Adrenal gland (tissue), 19 donors: ENCODE measurements at places on chromosomes 13 and 19. TPM values are rescaled to one million over a fixed set of nuclear protein-coding genes. Genes with fewer than 3 reads are reported as not detected.

DNA sequence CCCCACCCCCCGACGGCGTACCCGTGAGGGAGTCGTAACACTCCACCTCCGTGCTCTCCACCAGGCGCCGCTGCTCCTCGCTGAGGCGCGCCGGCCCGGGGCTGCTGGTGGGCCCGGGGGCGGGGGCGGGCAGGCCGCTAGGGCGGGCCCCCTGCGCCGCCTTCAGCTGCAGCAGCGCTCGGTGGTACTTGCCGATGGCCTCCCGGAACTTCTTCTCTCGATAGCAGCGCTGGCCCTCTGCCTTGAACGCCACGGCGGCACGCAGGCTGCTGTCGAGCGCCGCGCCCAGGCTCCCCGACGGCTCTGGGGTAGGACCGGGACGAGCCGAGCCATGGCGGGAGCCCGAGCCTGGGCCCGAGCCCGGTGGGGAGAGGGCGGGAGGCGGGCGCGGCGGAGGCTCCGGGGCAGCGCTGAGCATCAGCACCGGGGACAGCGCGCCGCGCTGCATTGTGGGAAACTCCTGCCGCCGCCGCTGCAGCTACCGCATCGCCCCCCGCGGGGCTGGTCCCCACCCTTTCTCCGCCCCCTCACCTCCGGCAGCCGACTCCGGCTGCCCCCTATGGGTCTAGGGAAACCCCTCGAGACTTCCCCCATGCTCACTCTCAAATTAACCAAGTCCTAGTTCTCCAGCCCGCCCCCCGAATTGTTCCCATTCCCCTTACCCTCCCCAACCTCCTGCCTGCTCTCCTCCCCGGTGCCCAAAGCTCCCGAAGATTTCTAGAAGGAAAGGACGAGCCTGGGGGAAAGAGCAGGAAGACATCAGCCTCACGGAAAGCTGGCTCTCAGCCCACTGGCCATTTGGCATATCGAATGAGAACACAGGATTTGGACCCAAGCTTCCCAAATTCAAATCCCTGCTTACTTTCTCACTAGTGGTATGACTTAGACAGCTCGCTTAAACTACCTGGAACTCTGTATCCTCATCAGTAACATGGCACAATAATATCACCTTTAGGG, at the start of gene TTC9B:
Gene TTC9B (minus strand): TSS at position 451 of the 957 bp plus-strand sequence. CDS start 3 bp downstream, at position 448.
- peaks cover 28% of the 10 kb centered on the region for H3K27me3 ChIP-seq
- H3K36me3 ChIP-seq: no peaks in the 10 kb centered on the region
- H3K4me3 ChIP-seq: no peak within 1 kb of the TSS
- DNase-seq: peak; percentile 46
- no peak within 1 kb of the TSS for H3K27ac ChIP-seq

- peaks cover 5% of the 10 kb centered on the region for H3K27me3 ChIP-seq
- no peak overlapping the region for H3K27ac ChIP-seq
- no peak for DNase-seq
- H3K4me3 ChIP-seq: no peak overlapping the region
- no peaks in the 10 kb centered on the region for H3K4me1 ChIP-seq
These were observed 46.1 kb upstream of the NFIC start for GRCh38 chr19:3320354-3320670.

DNA sequence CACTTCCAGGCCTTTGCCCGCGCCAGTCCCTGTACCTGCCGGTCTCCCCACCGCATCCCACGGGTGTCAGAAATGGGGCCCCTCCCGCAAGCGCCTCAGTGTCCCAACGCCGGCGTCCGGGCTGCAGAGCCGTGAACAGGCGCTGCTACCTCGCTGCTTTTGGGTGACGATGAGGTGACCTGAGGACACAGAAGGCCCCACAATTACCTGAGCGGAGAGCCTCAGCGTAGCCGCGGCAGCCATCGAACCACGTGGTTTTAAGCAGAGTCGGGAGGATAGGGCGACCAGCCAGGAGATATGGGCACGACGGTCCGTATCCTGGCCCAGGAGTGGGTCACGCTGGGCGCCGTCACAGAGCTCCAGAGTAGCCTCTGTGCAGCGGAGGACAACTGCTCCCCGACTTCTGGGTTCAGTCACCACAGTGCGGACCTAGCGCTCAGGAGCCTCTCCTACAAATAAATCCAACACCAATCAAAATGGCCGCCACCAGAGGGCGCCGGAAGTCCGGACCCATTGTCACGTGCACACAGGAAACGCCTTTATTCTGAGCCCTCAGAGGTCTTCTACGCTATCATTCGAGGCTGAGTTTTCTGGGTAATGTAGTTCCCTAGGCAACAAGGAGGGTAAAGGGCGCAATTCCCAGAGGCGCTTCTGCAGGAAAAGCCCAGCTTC, at the start of gene ZNF814:
Gene ZNF814 (minus strand): TSS at position 478 of the 672 bp plus-strand sequence. CDS start 235 bp downstream, at position 243.
- H3K27ac ChIP-seq: peak within 1 kb of the TSS; percentile 61
- DNase-seq: peak; percentile 76
- peak within 1 kb of the TSS; percentile 12 for H3K4me3 ChIP-seq
- no peaks in the 10 kb centered on the region for H3K27me3 ChIP-seq
- no peaks in the 10 kb centered on the region for H3K4me1 ChIP-seq

Gene CYP2S1
- polyA plus RNA-seq: 0.84 TPM

DNA sequence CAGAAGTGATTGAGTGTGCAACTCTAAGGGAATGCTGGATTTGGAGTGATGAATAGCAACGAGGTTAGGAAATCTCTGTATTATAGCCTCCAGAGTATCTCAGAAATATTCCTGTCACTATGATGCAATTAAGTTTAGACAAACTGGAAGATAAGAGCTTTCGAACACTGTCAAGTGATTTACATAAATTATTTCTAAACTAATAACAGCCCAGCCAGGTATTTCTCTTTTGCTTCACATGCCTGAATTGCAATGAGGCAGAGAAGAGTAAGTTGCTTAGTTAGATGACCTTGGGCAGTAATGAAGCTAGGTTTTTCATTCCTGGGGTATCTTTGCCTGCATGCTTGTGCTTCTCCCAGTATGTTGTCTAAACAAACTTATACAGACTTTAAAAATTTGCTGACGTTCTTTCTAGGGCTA, 134.5 kb downstream of the LMO7 start:
- no peak for DNase-seq
- H3K4me3 ChIP-seq: no peak overlapping the region
- H3K4me1 ChIP-seq: peaks cover 7% of the 10 kb centered on the region

Gene ZNF560
- polyA plus RNA-seq: not detected

GRCh38 chr19:51541458-51542357, 10.2 kb upstream of the SIGLEC6 start:
- DNase-seq: no peak
- H3K27me3 ChIP-seq: peaks cover 10% of the 10 kb centered on the region
- no peaks in the 10 kb centered on the region for H3K36me3 ChIP-seq
- H3K4me1 ChIP-seq: no peaks in the 10 kb centered on the region

GRCh38 chr19:13226983-13227382, 76.8 kb downstream of the IER2 start:
- H3K27me3 ChIP-seq: peaks cover 3% of the 10 kb centered on the region
- no peak for DNase-seq
- no peaks in the 10 kb centered on the region for H3K4me1 ChIP-seq
- H3K27ac ChIP-seq: no peak overlapping the region
- H3K36me3 ChIP-seq: no peaks in the 10 kb centered on the region

- no peaks in the 10 kb centered on the region for H3K36me3 ChIP-seq
- peaks cover 26% of the 10 kb centered on the region for H3K4me1 ChIP-seq
- H3K27ac ChIP-seq: no peak overlapping the region
- H3K4me3 ChIP-seq: no peak overlapping the region
- DNase-seq: no peak
These were observed 7.9 kb downstream of the PTBP1 start for GRCh38 chr19:805166-805551.

DNA sequence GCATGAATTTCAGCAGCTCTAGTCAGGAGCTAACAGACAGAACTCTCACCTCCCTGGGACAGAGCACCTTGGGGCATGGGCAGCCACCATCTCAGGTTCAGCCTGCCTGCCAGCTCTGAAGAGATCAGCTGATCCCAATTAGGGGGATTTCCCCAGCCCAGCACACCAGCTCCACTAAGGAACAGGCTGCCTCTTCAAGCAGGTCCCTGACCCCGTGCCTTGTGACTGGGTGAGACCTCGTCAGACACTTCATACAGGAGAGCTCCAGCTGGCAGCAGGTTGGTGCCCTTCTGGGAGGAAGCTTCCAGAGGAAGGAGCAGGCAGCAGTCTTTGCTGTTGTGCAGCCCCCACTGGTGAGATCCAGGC, 84.5 kb upstream of the UFM1 start:
- no peak overlapping the region for H3K27ac ChIP-seq
- no peaks in the 10 kb centered on the region for H3K36me3 ChIP-seq
- no peaks in the 10 kb centered on the region for H3K4me1 ChIP-seq
- no peak overlapping the region for H3K4me3 ChIP-seq
- no peaks in the 10 kb centered on the region for H3K27me3 ChIP-seq

Gene SRRM5
- 4.7 TPM for polyA plus RNA-seq

Gene OR4F17
- polyA plus RNA-seq: not detected

Gene MUC16
- polyA plus RNA-seq: not detected

DNA sequence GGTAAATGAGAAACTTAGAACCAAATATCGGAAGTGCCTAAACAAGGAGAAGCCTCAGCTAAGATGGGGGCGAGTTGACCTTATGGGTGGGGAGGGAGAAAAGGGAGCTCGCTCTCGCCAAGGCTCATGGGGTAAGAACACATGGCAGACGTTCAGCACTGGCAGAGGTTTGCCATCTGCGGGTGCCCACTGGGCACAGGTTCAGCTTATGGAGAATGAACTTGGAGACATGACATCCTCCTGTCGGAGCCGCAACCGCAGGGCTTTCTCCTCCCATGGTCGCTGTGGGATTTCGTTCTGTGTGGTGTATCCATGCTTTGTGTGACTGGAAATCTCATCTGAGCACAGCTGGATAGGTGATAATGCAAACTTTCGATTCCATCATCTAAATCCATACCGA, 36.1 kb upstream of the PEPD start:
- H3K36me3 ChIP-seq: no peaks in the 10 kb centered on the region
- H3K27ac ChIP-seq: no peak overlapping the region
- no peak for DNase-seq
- H3K4me1 ChIP-seq: no peaks in the 10 kb centered on the region
- H3K4me3 ChIP-seq: no peak overlapping the region

DNA sequence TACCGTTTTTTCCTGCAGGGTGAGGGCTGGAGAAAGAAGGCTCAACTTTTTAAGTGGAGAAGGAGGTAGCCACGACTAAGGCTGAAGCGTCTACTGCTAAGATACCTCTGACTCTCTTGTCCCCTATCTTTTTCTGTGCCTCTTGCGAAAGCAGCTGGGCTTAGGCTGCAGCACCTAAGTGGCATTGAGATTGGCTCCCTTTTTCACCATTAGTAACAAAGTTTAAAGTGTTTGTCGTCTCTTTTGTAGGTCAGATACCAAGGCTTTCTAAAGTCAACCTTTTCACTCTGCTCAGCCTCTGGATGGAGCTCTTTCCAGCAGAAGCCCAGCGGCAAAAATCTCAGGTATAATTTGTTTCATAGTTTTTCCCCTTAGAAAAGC, 887 bp downstream of the CDADC1 start:
- H3K27me3 ChIP-seq: no peaks in the 10 kb centered on the region
- no peak for DNase-seq
- H3K27ac ChIP-seq: peak overlapping the region; percentile 93
- peak overlapping the region; percentile 94 for H3K4me3 ChIP-seq
- peaks cover 10% of the 10 kb centered on the region for H3K4me1 ChIP-seq

DNA sequence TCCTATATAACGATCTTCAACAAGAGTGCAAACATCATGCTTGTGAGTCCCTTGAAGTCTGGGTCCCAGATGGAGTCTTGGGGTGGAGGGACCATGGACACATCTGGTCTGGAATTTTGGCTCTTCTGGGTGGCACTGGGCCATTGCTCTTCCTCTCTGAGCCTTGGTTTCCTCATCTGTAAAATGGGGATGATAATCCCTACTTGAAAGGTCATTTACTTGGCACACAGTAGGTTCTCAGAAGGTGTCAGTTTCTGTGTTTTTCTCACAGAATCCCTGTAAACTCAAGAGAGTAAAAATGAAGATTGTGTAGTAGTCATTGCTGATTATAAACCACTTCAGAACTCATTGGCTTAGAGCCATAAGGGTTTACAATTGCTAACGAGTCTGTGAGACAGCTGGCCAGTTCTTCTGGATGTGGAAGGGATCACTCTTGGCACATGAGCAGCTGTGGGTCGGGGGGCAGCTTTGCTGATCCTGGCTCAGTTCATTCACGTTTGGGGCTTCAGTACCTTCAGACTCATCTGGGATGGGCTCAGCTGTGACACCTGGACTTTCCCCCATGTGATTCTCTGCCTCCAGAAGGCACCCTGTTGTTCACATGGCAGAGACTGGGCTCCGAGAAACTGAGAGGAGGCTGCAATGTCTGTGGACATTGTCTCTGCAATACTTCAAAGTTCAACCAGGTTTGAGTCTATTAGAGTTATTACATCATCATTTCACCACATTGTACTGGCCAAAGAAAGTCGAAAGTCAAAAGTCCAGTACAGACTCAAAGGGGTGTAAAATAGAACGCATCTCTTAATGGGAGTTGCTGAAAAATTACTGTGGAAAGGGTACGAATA, 7.8 kb downstream of the CYP4F12 start:
- no peaks in the 10 kb centered on the region for H3K4me1 ChIP-seq
- H3K27ac ChIP-seq: no peak overlapping the region
- H3K36me3 ChIP-seq: no peaks in the 10 kb centered on the region
- DNase-seq: no peak

- DNase-seq: peak; percentile 45
- no peaks in the 10 kb centered on the region for H3K27me3 ChIP-seq
- H3K4me1 ChIP-seq: peaks cover 20% of the 10 kb centered on the region
- no peak overlapping the region for H3K4me3 ChIP-seq
These were observed 26.9 kb downstream of the CDK8 start for GRCh38 chr13:26280822-26281221.

Gene RASGRP4
- 1.3 TPM for polyA plus RNA-seq

DNA sequence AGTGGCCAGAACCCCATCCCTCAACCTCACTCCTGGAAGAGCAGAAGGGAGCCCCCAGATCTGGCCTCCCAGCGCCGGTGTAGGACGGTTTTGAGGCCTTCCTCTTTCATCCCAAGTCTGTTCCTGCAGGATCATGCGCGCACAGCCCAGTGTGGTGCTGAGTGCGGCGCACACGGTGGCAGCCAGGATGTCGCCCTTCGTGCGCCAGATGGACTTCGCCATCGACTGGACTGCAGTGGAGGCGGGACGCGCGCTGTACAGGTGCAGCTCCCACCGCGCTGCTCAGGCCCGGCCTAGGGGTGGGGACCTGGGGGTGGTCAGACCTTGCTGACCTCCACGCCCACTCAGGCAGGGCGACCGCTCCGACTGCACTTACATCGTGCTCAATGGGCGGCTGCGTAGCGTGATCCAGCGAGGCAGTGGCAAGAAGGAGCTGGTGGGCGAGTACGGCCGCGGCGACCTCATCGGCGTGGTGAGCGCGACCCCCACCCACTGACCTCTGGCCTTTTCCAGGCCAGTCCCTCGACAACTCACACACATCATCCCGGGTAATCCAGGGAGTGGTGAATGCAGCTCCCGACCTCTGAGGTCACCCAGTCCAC, 14.8 kb downstream of the PNPLA6 start:
- peak; percentile 47 for DNase-seq
- peaks cover 18% of the 10 kb centered on the region for H3K36me3 ChIP-seq
- H3K27ac ChIP-seq: no peak overlapping the region
- no peaks in the 10 kb centered on the region for H3K27me3 ChIP-seq

- H3K27me3 ChIP-seq: no peaks in the 10 kb centered on the region
- peak overlapping the region; percentile 96 for H3K27ac ChIP-seq
- peaks cover 65% of the 10 kb centered on the region for H3K36me3 ChIP-seq
- DNase-seq: peak; percentile 95
- peaks cover 16% of the 10 kb centered on the region for H3K4me1 ChIP-seq
These were observed 11.0 kb downstream of the FUZ start for GRCh38 chr19:49801966-49802661.

Gene SIRT2
- 50.3 TPM for polyA plus RNA-seq

Gene SYNE4
- 0.67 TPM for polyA plus RNA-seq
